ENCODE measurements at places on chromosomes 3 and 15.

GRCh38 chr15:37094333-37094914 lies 5.9 kb downstream of the MEIS2 start:
- no peak for DNase-seq

GRCh38 chr3:39590806-39591205 lies 123.3 kb downstream of the MOBP start:
- no peak for DNase-seq

DNA sequence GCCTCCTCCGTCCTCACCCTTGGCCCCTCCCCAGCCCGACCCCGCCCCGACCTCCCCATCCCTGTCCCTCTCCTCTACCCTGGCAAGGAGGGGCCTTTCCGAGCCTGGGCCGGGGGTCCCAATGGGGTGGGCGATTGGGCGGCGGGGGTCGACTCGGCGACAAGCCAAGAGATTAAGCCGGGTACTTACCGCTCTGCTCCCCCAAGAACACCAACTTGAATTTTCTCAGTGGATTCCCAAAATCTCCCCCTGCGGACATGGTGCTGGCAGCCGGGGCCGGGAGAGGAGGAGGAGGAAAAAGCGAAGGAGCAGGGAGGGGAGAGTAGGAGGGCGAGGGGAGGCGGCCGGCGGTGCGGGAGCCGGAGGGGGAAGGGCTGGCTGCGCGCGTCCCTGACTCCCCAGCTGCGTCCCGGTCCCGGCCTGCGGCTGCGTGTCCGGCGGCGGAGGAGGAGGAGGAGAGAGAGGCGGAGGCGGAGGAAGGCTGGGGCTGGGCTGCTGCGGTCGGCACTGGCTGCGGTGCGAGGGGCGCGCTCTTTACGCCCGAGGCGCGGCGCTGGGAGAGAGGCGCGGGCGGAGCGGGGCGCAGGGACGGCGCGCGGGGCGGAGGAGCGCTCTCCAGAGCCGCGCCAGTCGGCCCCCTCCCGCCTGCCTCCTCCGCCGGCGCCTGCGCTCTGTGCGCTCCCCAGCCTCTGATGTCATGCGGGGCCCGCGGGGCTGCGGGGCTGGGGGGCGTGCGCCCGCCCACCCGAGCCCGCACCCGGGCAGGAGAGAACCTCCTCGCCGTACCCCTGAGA lies at the start of gene RAB6B:
Gene RAB6B, minus strand, starts transcription at position 675 of the 794 bp plus-strand sequence. Its CDS starts 416 bp downstream, at position 259.
- DNase-seq: no peak

- peak; percentile 55 for DNase-seq
Observed at GRCh38 chr15:44584162-44584749, 47.3 kb downstream of the EIF3J start.
